HCEC 1CT (cell line): ENCODE measurements at places on chromosomes 1 and 21.

GRCh38 chr1:159342761-159343425, 40.8 kb downstream of the FCER1A start:
- no peak for DNase-seq

DNA sequence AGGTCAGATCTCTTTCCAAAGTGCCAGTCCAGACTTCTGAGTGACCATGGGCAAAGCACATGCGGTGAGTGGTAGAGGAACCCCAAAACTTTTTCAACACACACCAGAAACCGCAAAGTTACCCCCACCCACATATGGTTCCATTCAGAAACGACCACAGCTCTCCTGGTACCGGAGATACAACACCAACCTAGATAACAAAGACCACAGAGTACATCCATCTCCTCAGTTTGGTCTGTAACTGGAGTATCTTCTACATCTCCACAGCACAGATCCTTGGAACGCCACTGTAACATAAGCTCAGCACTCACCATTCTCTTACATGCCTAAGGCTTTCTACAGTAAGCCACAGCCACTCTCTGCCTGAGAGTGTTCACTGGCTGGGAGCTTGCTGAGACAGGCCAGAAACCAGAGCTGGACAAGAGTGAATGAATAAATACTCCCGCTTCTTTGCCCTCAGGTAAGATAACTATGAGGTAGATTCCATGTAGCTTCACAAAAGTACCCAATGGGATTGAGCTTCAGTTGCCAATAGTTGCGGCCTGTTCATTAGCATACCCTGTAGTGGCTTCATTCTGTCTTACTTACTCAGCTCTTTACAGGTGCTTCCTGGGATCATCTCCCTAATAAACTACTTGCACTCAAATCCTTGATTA, 81.8 kb downstream of the SMYD3 start:
- no peak for DNase-seq

- DNase-seq: peak; percentile 68
Observed at GRCh38 chr1:236143104-236143948, 987 bp downstream of the GPR137B start.

DNA sequence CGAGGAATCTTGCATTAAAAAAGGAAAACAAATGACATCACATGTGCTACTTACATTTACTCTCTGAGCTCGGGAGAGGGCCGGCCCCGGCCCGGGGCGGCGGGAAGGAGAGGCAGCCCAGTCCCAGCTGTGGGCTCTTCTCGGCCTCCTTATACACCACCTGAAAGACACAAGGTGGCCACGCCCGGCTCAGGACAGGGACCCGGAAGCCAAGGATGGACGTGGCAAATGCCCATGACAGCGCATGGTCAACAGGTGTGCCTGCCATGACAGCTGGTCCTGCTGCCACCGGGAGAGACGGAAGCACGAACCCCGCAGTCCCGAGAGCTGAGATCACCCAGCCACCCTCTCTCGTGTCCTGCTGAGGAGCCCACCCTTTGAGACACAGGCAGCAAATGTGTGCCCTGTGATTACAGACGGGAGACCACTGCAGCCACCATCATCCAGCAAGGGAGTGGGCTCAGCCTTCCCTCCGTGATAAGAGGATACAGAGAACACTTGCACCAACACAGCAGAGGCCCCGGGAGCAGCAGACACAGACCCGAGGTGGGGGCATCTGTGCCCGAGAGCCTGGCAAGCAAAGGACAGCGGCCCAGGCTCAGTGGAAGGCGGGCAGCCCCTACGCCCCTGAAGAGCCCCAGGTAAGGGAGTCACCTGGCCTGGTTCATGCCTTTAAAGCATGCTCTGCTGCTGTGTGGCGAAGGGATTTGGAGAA, 8.7 kb downstream of the TPRG1L start:
- DNase-seq: no peak

DNA sequence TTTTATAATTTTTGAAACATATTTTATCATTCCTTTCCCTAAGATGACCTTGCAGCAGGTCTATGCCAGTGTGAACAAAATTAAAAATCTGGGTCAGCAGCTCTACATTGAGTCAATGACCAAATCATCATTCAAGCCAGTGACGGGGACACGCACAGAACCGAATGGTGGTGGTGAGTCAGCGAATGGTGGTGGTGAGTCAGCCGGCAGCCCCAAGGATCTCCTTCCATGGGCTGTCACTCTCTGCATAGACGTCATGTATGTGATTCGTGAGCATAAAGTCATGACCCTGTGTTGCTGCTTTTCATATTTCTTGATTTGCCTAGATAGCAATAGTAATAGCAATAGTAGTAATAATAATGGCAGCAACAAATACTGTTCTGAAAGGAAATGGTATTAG, 26.3 kb downstream of the PER3 start:
- DNase-seq: peak; percentile 95

DNA sequence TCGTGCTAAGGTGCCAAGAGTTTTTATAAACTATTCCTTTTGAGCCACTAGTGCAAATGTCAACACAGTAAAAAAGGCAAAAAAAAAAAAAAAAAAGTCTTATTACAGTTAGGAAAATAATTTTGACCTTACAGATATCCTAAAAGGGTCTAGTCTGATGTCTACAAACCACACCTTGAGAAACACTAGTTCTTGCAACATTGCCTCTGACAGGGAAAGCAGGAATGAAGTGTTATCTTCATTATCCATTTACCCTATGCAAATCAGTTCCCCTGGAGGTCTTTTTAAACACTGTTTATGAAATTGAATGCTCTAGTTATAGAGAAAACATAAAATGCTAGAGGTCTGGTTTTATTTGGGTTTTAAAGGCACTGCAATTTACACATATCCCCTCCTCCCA, 115.2 kb upstream of the DMRTA2 start:
- no peak for DNase-seq

- DNase-seq: no peak
Observed at GRCh38 chr1:246306415-246307037, 200.6 kb downstream of the SMYD3 start.

- peak; percentile 7 for DNase-seq
Observed at GRCh38 chr1:109718495-109718894, 6.4 kb downstream of the GSTM5 start.

GRCh38 chr1:205936846-205937586, 6.2 kb downstream of the SLC26A9 start:
- DNase-seq: peak; percentile 72

- DNase-seq: no peak
Observed at GRCh38 chr1:95793893-95794292, 559.9 kb downstream of the RWDD3 start.
